ENCODE measurements at places on chromosomes 4 and X.

GRCh38 chrX:850471-850916, 219.9 kb downstream of the SHOX start:
- no peak for DNase-seq

GRCh38 chrX:47264483-47265173, 31.8 kb downstream of the USP11 start:
- no peak for DNase-seq

DNA sequence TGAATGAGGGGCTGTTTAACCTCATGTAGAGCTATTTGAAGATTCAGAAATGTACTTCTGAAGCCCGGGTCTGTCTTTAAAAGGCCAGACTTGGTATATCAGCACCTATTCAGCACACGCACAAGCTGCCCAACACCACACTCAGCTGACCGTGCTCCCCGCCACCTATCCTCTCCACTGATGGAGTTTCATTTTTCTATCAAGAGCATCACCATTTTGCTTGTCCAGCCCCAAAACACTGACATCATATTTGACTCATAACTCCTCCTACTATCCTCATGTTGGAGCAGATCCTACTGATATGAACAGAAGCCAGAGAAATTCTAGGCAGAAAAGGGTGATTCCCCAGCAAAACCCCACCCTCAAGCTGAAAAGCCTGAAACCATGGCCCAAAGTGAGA, 100.3 kb downstream of the SORBS2 start:
- DNase-seq, result no peak

DNA sequence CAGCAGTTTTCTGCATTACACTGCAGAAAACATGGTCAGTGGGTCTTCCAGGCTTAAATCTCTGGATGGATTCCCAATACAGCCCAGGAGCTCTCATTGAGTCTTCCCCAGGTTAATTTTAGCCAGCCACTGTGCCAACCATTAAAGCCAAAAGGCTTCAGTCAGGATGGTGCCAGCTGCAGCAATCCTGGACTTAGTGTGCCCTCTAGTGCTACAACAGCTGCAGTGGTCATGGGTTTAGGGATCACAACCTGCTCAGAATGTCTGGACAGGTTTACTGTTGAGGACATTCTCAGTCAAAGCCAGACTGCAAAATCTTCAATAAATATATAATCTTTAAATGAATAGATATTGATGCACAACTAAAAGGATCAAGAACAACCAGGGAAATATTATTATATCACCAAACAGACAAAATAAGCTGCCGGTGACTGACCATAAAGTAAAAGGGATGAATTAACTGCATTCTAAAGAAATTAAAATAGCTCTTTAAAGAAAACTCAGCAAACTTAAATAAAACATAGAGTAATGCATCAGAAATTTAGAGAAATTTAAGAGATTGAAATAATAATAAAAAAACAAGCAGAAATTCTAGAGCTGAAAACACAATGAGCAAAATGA, 639.9 kb downstream of the SPOCK3 start:
- no peak for DNase-seq

GRCh38 chr4:185144601-185145240, 1.7 kb downstream of the SLC25A4 start:
- no peak for DNase-seq

GRCh38 chr4:61182915-61183314, 17.2 kb upstream of the ADGRL3 start:
- no peak for DNase-seq

GRCh38 chr4:26048378-26048882, 134.4 kb downstream of the SMIM20 start:
- DNase-seq, result no peak

DNA sequence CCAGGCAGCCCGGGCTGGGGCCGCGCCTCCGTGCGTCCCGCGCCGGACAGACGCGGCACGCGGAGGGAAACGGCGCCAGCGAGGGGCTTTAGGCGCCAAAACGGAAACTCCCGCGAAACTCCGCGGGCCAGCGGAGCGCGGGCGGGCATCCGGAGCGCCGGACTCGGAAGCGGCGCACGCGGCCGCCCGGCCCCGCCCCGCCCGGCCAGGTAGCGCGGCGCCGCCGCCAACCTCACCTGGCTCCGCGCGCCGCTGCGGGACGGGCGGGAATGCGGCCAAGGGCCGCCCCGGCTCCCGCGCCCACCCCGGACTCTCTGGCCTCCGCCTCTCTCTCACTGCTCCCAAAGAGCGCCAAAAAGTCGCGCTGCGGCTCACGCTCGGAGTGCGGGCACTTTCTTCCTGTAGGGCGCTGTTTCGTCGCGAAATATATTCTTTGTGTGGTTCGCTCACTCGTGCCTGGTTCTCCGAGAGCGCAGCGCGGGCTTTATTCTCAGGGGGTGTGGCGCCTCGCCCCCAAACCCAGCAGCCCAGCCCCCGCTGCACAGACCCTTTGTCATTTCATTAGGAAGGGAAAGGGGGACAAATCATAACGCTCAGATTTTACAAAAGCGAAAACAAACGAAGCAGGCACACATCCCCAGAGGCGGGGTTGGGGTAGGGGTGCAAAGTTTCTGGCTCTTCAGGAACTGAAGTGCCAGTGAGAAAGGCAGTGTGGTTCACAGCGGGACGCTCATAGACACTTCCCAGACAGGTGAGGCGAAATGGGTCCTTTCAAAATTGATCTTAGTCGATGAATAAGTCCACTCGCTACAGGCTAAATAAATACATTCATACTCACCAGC, 961 bp upstream of the MBNL3 start:
- DNase-seq, result peak; percentile 41

DNA sequence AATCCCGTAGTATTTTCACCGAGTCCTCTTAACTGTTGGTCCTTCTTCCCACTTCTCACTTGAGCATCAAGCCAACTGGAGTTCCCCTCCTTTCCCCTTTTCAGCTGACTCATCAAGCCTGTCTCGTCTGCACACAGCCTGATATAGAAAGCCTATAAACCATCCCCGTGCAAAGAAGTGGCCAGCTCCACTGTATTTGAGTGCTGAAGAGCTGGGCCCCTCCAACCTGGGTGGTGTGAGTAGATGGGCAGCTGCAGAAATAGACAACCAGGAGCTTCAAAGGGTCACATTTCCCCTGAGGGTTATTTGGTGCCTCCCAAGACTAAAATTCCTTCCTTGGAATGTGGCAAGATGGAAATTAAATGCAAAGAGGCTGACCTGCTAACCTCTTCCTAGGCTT, 199.7 kb downstream of the HS6ST2 start:
- DNase-seq, result no peak

- DNase-seq, result no peak
Observed at GRCh38 chrX:40146262-40147125, 48.7 kb upstream of the BCOR start.

GRCh38 chr4:17595471-17596005, 18.5 kb downstream of the LAP3 start:
- no peak for DNase-seq

- no peak for DNase-seq
Observed at GRCh38 chr4:101762534-101762933, 28.0 kb upstream of the BANK1 start.

DNA sequence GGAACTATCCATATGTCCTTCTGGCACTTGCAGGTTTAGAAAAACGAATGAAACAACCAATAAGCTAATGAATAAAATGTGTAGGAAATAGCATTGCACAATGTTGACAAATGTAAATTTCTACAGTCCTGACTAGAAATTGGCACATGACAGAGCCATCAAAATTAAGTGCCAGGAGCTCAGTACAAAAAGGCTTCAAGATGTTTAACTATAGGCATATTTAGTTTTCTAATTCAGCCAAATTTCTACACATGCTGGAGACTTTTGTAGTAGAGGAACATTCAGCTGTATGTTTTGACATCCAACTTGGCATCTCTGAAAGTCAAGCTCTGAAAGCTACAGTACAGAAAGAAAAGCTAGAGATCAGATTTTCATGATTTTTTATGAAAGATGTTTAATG, 1999.4 kb upstream of the AGA start:
- no peak for DNase-seq

- DNase-seq, result no peak
Observed at GRCh38 chrX:13419918-13420317, 100.1 kb upstream of the ATXN3L start.

DNA sequence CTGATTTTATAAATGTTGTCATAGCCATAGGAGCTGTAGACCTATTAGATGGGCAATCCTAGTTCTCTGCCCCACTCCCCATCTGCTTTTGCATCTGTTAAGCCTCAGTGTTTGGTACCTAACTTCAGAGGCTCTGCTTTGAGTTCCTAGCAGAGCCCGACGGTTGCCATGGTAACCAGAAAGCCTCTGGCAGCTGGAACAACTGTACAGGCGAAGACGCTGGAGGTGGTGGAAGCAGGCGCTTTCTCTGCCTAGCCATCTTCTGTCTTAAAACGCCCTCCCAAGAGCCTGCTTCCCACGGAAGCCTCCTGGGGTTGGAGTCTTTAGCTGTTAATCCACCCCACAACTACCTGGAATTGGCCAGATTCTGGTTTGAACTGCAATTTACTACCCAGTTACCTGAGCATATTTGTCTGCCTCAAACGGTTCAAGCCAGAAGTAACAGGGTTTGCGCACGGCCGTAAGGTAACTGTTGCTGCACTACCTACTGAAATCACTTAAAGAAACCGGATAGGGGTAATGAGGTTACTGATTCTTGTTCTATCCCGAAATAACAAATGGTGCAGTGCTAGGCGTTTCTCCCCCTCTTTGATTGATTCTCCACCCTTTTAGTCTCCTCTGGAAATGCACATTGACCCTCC, 1.0 kb upstream of the GABRG1 start:
- DNase-seq, result no peak

All from effector CD4-positive, alpha-beta T cell (primary cell).